Stimulated activated CD4-positive, alpha-beta T cell treated with anti-CD3 and anti-CD28 coated beads, TNF-alpha, amount 100 ng/mL, for 24 hours (primary cell): ENCODE measurements at places on chromosomes 6 and 20.

GRCh38 chr6:157152556-157152955 is 170.8 kb downstream of the TMEM242 start:
- DNase-seq = no peak

DNA sequence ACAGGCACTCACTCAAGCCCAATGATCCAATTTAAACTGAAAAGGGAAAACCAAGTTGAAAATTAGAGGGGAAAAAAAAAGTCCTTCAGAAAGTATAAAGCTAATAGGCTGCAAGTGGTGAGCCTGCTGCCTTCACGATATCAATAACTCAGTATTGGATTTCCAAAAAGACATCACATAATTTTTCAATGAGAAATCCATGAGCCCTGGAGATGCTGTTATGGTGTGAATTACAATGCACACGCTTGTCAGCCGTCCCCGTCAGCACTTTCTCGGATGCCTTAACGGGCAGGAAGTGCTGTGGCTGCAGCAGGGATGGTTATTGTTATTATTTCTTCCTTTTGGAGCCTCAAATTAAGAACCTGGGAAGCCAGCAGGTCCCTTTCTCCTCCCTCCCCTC is 138.5 kb downstream of the DHX35 start:
- no peak for DNase-seq

- no peak for DNase-seq
Measured at GRCh38 chr20:56628015-56628872, 862 bp upstream of the TFAP2C start.

DNA sequence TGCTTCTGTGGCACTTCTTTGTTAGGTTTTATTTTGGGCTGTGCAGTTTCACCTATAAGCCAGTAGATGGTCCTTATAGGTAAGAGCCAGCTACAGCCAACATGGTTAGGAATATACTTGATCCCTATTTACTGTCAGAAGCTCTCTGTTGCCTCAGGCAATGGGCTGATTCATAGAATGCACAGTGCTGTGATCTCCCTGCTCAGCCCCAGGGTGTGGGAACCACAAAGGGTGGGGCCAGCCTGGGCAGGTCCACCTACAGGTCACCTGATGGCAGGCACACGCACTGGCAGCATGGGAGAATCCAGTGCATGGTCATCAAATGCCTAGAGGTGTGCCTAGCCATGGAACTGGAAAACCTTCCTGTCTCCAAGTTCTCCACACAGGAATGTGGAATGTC is 191.9 kb downstream of the MOXD1 start:
- DNase-seq = no peak

DNA sequence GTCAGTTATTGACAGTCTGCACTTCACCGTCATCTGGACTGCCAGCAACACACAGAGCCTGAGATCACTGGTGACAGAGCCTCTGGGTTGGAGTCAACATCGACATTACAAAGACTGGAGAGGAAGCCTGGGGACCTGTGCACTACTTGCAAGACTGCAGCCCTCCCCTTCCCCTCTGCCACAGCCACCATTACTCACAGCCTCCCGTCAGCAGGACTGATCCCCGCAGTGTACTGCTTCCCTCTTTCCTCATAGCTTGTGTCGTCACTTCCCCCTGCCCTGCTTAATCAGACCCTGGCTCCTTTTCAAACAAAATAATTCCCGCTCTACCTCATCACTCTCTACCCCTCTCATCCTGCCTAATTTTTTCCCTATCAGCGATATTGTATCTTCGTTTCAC is 235.5 kb upstream of the KCNQ5 start:
- no peak for DNase-seq

GRCh38 chr20:34624629-34625028 is 52.3 kb downstream of the PIGU start:
- no peak for DNase-seq

DNA sequence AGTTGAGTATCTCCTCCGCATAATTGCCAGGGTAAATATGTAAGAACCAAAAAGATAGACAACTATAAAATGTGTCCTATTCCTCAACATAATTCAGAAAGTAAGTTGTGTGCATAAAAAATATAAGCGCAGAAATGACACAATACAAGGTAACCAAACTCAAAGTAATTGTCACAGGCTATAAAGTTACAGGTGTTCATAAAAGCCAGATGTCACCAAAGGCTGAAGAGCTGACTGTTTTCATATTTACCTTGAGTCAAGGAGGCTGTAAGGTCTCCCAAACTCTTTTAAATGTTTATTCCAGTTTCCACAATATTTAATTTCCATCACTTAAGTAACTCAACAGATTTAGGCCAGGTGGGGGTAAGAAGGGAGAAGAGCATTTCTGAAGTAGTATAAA is 192.2 kb upstream of the MARCKS start:
- DNase-seq = no peak

DNA sequence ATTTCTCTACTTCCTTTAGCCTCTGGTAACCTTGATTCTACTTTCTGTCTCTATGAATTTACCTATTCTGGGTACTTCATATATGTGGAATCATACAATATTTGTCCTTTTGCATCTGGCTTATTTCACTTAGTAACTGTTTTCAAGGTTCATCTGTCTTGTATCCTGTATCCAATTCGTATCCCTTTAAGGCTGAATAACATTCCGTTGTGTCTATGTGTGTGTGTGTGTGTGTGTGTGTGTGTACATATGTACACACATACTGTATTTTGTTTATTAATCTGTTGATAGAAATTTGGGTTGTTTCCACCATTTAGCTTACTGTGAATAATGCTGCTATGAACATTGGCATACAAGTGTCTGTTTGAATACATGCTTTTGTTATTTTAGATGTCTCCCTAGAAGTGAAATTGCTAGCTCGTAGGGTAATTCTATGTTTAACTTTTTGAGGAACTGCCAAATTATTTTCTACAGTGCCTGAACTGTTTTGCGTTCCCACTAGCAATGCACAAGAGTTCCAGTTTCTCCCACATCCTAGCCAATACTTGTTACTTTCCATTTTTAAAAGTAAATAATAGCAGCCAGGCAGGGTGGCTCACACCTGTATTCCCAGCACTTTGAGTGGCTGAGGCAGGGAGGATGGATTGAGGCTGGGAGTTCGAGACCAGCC is 17.7 kb downstream of the SENP6 start:
- no peak for DNase-seq

GRCh38 chr6:25341203-25341552 is 62.0 kb downstream of the CARMIL1 start:
- DNase-seq = no peak

- no peak for DNase-seq
Measured at GRCh38 chr6:6788394-6789032, 200.0 kb downstream of the LY86 start.

DNA sequence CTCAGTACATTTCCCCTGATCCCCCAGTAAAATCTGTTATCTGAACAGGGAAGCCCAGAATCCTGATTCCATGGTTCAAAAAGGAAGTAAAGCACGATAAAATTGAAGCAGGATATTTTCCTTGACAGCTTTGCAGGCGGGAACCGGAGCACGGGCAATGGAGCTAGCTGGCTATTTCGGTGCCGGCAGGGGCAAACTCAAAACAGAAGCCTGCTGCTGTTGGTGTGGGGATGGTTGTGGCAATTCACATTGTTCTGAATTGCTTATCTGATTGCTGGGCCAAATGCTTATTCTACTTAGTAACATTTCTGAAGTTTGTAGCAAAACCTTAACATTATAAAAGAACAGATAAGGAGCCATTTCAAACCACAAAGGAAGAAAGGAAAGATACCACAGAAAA is 172.4 kb downstream of the MMS22L start:
- no peak for DNase-seq

DNA sequence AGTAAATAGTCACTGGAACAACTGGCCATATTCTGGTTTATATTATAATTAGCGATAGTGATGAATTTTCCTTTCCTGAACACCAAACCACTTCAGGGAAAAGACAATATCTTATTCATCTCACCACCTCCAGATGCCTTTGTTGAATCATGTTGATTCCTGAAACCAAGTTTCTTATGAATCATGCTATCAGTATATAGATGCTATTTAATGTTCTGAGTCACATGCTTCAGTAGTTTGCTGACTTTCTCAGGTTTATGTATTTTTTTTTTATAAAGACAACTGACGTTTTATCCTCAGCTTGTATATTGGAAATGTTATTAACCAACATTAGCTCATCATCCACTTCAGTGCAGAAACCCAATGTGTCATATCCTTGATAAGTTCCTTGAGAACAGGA is 710.2 kb upstream of the POU3F2 start:
- no peak for DNase-seq

DNA sequence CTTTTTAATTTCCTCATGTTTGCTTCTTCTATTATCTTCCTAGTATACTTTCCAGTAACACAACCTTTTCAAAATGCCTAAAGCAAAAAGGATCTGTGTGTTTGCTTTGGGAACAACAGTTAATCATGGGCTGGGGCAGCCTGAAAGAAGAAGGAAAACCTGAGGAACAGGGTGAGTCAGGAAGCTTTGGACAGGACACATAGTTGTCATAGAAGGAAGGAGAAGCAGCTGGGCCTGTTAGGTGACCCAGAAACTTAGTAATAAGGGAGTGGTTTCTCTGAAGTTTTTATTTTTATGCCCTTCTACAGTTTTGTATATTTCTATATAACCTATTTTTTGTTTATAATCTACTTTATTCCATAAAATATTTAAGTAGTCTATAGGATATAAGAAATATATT is 61.4 kb downstream of the CD24 start:
- no peak for DNase-seq

DNA sequence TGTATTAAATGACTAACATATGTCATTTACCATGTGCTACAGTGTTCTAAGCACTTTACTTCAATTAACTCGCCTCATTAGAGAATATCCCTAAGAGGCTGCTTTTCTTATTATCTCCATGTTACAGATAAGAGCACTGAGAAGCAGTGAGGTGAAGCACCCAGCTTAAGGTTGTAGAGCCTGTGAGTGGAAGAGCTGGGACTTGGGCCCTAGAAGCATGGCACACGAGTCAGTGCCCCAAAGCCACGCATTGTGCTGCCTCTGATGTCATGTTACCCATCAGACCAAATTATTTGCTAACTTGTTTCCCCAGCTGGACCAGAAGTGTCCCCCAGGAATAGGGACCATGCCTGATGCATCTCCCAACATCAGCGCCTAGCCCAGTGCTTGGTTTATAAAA is 34.1 kb downstream of the POFUT1 start:
- no peak for DNase-seq

DNA sequence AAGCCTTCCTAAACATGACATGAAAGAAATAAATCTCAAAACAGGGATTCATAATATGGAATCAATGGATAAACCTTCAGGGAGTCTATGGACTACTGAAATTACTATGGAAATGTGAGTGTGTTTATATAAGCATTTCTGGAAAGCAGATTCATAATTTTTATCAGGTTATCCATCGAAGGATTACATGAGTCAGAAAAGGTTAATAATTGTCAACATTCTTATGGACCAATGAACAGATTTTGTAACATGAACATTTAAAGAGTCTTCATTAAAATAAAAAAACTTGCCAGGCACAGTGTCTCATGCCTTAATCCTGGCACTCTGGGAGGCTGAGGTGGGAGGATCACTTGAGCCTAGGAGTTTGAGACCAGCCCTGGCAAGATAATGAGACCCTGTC is 84.8 kb downstream of the AHI1 start:
- no peak for DNase-seq

DNA sequence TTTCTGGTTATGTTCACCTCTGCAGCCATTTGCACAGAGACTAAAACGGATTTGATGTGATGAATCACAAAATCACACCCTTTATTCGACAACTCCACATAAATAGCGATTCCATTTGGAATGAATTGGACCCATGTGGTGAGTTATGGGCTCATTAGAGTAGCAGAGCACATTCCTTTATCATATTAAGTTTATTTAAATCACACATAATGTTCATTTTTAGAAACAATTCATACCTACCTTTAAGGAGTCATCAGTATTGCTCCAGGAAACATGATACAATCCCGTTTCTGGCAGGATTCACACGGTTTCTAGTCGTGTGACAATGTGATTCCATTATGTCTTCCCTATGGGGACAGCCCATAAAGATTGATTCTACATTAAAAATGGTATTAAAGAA is 303.5 kb downstream of the CDH4 start:
- no peak for DNase-seq

DNA sequence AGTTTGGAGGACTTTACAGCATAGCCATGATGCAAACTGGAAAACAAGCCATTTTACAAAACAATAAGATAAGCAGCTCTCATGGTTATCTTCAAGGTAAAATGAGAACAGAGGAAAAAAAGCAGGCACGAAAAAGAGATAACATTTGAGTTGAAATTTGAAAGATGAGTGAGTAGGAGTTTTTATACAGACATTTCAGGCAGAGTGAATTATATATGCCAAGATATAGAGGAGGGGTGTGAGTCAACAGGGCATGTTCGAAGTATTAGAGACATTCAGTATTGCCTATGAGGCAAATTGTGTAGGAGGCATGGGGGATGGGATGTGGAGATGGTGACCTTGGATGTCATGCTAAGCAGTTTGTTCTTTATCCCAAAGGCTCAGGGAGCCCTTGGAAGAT is 240.5 kb upstream of the MAN1A1 start:
- no peak for DNase-seq

DNA sequence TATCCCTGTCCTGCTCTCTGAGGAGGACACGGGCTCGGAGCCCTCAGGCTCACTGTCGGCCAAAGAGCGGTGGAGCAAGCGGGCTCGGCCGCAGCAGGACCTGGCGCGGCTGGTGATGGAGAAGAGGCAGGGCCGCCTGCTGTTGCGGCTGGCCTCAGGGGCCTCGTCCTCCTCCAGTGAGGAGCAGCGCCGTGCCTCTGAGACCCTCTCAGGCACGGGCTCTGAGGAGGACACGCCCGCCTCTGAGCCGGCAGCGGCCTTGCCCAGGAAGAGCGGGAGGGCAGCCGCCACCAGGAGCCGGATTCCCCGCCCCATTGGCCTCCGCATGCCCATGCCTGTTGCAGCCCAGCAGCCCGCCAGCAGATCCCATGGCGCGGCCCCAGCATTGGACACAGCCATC is 14.2 kb upstream of the SLC22A7 start:
- no peak for DNase-seq
